NCI-H1105 treated with DMSO at 0.1 percent for 48 hours (cell line): ENCODE measurements at places on chromosomes 1 and 21.

DNA sequence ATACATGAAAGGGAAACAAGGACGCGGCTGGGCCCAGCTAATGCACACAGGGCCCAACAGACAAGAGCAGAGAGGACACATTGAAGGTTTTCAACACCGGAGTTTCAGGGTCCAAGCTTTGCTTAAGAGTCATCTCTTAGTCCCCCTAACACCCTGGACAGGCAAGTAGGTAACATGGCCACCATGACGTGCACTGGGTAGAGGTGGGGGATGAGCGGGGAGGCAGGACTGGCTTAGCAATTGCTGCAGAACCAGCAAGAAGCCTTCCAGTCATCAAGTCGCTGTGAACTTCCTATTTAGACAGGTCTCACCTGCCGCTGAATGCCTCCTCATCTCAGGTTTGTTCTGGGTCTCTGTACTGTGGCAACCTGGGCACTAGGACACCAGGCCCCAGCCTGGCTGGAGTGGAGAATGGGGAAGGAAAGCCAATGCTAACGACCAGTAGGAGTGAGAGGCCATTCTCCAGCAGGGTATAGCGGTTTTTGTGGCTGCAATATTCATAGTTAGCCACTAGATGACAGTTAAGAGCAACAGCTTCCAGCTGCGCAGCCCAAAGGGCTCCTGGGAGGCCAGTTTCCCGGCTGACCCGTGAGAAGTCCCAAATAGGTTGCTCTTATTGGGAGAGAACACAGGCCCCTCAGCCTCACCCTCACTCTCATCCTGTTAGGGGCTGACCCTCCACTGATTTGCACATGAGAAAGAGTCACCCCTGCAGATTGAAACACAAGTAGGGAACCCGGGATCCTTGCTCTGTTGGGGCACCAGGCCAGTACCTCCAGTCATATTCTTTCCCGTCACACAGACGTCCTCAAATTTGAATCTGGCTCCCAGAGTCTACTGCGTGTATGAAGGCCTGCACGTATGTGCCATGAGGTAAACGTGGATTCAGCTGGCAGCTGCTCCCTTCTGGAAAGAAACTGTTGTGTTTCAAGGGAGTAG, 6.0 kb upstream of the PIGC start:
- peak; percentile 23 for DNase-seq

DNA sequence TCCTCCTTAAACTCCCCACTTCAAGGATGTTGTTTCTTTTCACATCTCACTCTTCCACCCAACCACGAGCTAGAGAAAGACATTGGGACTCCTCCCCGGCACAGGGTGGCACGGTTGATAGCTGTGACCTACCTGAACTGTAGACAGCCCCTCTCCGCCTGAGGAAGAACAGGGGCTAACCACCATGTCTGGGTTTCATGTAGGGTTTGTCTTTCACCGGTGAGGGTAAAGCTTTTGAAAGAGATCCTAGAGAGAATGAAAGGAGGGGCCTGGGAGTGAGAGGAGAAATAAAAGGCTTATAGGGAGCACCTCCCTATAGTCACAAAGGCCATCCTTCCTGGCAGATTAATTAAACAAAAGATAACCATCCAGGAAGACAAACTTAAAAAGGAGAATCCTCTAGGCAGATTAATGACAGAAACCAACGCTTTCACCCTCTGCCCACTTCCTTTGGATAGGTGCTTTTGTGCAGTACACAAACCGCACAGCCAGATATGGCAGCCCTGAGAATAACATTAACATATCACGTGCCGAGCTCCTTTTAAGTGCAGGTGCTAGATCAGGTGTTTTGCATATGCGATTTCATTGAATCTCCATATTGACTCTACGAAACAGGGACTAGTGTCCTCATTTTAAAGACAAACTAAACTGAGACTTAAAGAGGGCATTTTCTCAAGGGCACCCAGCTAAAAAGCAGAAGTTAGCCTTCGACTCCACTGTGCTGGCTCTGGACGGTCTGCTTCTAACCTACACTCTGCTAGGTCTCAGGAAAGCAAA, 178.1 kb upstream of the RUNX1 start:
- DNase-seq: no peak

- DNase-seq: no peak
Observed at GRCh38 chr1:167996266-167996665, 59.4 kb upstream of the MPC2 start.

GRCh38 chr1:146012703-146013558, 8.6 kb downstream of the HJV start:
- peak; percentile 78 for DNase-seq

GRCh38 chr1:46581681-46582455, 22.2 kb downstream of the MKNK1 start:
- DNase-seq: no peak

- no peak for DNase-seq
Observed at GRCh38 chr1:55916907-55917306, 662.5 kb downstream of the PLPP3 start.

DNA sequence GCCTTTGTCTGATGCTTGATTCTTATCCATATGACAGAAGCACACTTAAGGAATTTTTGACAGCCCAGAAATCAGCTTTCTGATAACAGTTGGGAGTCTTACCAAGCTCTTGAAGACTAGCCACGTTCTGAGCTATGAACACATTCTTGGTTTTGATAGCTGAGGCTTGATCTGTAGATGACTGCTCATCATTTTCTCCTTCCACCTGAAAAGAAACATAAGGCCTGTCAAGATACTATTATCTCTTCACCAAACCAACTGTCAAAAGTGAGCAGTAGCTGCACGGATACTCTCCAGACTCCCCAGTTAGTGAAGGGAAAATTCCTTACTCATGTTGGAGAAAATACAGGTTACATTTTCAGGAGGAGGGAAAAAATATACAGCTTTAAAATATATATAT, 12.2 kb downstream of the UBR4 start:
- DNase-seq: no peak

DNA sequence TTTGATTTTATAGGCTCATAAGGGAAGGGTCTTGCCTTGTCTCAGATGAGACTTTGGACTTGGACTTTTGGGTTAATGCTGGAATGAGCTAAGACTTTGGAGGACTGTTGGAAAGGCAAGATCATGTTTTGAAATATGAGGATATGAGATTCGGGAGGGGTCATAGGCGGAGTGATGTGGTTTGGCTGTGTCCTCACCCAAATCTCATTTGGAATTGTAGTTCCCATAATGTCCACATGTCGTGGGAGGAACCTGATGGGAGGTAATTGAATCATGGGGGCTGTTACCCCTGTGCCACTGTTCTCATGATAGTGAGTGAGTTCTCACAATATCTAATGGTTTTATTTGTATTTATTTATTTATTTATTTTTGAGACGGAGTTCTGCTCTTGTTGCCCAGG, 6.9 kb upstream of the CSDE1 start:
- no peak for DNase-seq

DNA sequence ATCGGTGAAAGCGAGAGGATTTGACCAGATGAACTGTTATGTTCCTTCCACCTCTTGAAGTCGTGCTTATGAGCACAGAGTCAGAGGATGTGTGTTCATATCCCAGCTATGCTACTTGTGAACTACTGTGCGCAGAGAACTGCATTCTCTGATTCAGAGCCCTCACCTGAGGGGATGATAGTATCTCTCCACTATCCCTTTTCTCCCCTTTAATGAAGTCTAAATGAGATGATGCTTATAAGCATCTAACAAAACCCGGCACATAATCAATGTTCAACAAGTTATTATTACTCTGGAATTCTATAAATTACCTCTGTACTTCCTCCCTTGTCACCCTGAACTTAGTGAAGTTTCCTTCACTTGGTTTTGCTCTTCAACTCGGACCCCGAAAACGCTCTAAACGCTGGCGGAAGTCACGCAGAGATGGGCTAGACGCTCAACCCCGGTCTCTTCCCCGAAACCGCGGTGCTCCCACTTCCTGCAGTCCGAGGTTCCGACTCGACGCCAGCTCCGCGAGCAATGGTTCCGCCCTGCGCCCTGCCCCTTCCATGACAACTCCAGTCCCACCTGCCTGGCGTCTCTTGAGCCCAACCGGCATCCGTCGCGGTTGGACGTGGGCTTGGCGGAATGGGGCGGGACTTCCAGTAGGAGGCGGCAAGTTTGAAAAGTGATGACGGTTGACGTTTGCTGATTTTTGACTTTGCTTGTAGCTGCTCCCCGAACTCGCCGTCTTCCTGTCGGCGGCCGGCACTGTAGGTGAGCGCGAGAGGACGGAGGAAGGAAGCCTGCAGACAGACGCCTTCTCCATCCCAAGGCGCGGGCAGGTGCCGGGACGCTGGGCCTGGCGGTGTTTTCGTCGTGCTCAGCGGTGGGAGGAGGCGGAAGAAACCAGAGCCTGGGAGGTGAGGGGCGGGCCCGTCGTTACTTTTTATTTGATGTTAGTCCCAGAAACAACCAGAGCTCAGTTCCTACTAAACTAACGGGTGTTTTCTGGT, at the start of gene NUF2:
Gene NUF2 (plus strand): TSS at position 644 of the 995 bp plus-strand sequence. CDS start 4,098 bp downstream, outside the sequence.
- peak; percentile 97 for DNase-seq

- no peak for DNase-seq
Observed at GRCh38 chr1:226046240-226046639, 16.3 kb upstream of the H3-3A start.

DNA sequence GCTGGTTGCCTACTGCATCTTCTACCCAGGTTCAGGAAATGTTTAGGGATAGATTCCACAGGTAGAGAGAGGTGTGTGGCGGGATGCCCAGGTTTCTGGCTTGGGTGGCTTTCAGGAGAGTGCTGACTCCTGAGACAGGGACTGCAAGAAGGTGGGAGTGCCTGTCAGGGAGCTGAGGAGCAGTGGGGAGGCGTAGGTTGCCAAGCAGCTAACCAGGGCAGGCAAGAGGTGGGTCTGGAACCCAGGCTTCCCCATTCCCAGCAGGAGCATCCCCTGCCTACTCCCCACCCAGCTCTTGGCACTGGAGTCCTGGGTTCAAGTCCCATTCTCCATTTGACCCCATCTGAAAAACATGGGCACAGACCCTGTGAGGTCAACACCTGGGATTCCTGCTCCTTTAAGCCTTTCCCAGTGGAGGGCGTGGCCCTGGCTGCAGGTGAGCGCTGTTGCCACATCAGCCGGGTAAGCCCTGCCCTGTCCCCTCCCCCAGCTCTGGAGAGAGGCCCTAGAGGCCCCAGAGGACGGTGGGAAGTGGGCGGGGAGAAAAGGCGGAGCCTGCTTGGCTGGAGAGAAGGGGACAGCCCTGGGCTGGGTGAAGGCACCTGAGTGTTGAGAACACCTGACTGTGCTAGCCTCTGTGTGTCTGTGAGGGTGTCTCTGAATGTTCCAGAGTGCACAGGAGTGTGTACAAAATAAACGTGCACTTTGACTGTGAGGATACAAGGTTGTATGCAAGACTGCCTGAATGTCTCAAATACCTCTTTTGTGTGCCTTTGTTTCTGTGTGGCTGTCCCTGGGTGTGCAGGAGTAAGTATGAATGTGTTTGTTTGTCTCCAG, 14.0 kb upstream of the SYNC start:
- peak; percentile 86 for DNase-seq

DNA sequence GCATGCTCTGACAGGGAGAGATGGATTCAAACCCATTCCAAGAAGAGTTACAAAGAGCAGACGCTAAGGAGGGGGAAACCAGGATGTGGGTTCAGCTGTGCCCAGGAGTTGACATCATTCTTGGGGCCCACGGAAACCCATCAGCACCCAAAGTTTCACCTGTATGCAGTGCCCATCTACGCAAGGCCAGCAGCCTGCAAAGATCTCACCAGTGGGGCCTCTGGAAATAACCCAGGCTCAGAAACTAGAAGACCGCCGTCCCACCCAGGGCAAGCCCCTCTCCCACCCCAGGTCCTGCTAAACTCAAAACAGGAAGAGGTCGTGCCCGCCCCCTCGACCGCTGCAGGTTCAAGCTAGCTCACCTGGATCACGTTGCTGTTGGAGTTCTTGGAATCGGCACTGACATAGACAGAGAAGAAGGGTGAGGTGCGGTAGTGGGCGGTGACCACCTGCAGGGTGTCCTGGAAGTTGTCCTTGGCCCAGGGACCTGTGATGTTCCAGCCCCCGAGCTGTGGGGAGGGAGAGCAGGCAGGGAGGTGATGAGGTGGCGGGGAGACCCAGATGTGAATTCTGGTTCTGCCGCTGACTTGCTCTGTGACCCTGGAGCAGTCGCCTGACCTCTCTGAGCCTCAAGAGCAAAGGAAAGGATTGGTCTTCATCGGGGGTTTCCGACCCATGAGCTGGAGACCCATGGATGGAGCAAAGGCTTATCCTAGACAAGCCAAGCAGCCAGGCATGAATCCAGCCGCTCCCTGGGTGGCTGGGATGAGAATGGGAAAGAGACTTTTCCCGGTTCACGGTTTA, 31.7 kb downstream of the ECE1 start:
- DNase-seq: no peak

GRCh38 chr1:48526008-48526710, 54.2 kb upstream of the SPATA6 start:
- DNase-seq: peak; percentile 96

GRCh38 chr1:14539953-14540563, 58.4 kb upstream of the KAZN start:
- no peak for DNase-seq

GRCh38 chr1:95222629-95223028, 11.4 kb upstream of the RWDD3 start:
- DNase-seq: no peak

DNA sequence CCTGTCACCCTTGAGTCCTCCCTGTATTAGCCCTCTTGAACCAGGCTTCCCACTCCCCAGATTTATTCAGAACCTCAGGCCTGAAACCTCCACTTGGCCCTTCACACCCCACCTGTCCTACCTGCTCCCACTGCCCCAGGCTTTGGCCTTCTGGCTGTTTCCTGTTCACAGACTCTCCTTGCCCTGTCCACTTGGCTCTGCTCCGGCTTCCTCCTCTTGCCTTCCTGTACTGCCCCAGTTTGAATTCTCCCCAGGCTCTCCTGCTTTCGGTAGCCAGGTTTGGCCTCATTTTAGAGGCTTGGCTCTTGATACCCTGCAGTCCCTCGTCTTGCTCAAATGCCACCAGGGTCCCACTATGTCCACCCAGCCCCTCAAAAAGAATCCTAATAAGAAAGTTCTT, 385.2 kb downstream of the KCNH1 start:
- DNase-seq: no peak
